ENCODE measurements at places on chromosomes 3 and 15. TPM values are rescaled to one million over a fixed set of nuclear protein-coding genes. Genes with fewer than 3 reads are reported as not detected.

DNA sequence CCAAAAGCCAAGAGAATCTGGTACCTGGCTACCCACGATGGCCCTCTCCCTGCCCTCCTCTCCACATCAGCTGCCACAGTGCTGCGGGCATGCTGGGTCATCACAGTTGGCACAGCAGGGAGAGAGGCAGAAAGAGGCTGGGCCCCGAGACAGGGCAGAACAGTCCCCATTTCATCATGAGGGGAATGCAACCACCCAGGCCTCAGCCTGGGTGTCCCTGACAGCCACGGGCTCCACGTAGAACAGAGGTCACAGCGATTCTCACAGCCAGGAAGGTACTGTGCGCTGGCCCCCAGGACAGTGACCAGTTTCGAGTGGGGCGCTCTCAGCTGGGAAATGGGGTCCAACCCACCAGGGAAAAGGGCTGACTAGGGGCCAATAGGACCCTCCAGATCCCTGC lies 6.3 kb downstream of the LIPC start:
- no peak overlapping the region for H3K27ac ChIP-seq
- DNase-seq: no peak
- peaks cover 2% of the 10 kb centered on the region for H3K27me3 ChIP-seq

DNA sequence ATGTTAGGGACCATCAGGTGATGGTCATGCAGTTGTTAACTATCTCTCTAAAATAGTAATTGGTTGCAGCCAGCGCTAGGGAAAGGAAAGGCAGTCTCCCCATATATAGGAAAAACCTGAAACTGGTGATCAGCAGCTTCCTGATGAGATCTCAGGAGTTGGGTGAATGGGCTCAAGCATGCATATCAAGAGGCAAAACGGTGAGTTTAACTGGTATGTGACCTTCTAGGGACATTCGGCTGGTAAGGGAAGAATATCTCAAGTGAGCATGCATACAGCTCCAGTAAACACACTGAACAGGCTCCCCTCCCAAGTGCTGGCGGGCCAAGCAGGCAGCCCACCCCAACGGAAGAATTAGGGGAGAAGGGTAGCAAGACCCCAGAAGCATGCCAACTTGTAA lies 49.3 kb upstream of the ROBO2 start:
- DNase-seq: no peak
- H3K27me3 ChIP-seq: no peaks in the 10 kb centered on the region
- no peaks in the 10 kb centered on the region for H3K4me1 ChIP-seq
- H3K4me3 ChIP-seq: no peak overlapping the region
- H3K27ac ChIP-seq: no peak overlapping the region
- H3K36me3 ChIP-seq: no peaks in the 10 kb centered on the region

- H3K27me3 ChIP-seq: no peaks in the 10 kb centered on the region
- no peak overlapping the region for H3K4me3 ChIP-seq
- H3K36me3 ChIP-seq: peaks cover 37% of the 10 kb centered on the region
- H3K4me1 ChIP-seq: no peaks in the 10 kb centered on the region
Observed at GRCh38 chr3:126026277-126026751, 57.3 kb downstream of the ROPN1B start.

DNA sequence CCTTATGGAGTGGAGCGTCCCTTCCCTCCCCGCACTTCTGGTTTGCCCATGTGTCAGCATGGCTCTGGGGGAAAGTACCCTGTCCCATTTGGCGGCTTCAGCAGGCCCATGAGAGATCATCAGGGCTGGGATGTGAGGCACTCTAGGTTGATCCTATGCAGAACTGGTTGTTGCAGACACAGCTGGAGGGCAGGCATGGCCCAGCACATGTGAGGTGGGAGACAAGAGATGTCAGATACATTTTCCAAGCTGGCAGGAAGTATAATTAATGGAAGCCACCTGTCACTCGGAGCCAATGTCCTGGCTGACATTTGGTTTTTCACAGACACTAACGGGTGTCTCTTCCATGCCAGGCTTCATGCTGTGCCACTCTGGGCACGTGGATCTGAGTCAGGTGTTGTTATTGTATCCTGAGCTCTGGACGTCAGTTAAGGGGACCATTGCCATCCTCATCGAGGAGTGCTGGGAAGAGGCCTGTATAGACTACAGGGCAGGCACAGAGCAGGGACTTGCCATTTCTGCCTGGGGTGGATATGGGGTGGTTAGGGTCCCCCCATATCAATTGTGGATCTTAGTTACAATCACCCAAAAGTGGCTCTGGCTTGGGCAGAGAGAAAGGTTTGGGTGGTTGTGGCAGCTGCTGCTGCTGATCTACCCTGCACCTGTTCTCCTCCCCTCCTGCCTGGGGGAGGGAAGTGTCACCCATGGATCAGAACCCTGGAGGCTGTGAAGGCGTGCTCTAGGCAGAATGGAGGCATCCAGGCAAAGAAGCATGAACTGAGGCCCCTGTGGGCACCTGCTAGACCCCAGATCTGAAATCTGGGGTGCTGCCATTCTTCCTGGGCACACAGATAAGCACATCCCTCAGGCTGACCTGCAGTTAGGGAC lies 140.7 kb downstream of the FBLN2 start:
- H3K4me3 ChIP-seq: no peak overlapping the region
- H3K27me3 ChIP-seq: peaks cover 46% of the 10 kb centered on the region
- H3K36me3 ChIP-seq: no peaks in the 10 kb centered on the region
- DNase-seq: no peak

FETUB gene
- total RNA-seq: not detected

TNK2 gene
- total RNA-seq: 43.3 TPM

KBTBD13 gene
- not detected for total RNA-seq

Data from HFFc6 (cell line).